Activated T-helper 2 cell treated with anti-CD3 and anti-CD28 coated beads, Interferon-gamma antibody, Interleukin-2, Interleukin-4, amounts not matched to agents 10 μg/mL and 5 μg/mL and 100 μg/mL, durations not matched to agents 14 hours and 24 hours and 36 hours (primary cell): ENCODE measurements at places on chromosomes 6 and 20. TPM values are rescaled to one million over a fixed set of nuclear protein-coding genes. Genes with fewer than 3 reads are reported as not detected.

NCOA6 gene
- 29.1 and 30.9 TPM in 2 replicates for total RNA-seq

OR2B6 gene
- total RNA-seq: not detected in 2 replicates

PHIP gene
- 35.2 TPM in 2 replicates for total RNA-seq

FGD2 gene
- total RNA-seq: 0.64 and 0.87 TPM in 2 replicates

DNA sequence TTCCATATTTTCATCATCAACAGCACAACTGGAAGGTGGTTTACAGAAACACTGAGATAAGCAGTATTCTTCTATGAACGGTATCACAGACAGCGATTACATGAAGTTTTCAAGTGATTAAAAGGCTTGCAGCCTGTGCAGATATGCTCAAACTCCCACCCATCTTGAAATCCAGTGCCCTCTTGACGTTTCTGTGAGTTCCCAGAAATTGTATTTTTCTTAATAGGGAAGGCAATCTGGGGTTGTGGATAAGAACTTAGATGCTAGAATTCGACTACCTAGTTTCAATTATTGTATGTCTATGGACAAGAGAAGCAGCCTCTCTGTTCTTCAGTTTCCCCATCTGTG is 290.3 kb downstream of the ZNF217 start:
- no peak for DNase-seq

DNA sequence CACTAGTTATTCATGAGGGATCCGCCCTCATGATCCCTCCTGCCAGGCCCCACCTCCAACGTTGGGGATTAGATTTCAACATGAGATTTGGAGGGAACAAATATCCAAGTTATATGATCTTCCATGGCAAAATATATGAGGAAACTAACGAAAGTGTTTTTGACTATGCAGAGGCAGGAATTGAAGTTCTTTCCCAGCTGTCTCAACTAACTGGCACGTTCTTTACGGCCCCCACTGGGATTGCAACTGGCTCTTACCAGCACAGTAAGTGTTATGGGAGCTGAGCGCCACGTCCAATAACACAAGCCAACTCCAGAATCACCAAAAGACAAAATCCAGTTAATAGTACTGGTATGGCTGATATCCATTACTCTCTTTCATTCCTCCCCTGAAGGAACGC is 66.6 kb downstream of the ECT2L start:
- no peak for DNase-seq

DNA sequence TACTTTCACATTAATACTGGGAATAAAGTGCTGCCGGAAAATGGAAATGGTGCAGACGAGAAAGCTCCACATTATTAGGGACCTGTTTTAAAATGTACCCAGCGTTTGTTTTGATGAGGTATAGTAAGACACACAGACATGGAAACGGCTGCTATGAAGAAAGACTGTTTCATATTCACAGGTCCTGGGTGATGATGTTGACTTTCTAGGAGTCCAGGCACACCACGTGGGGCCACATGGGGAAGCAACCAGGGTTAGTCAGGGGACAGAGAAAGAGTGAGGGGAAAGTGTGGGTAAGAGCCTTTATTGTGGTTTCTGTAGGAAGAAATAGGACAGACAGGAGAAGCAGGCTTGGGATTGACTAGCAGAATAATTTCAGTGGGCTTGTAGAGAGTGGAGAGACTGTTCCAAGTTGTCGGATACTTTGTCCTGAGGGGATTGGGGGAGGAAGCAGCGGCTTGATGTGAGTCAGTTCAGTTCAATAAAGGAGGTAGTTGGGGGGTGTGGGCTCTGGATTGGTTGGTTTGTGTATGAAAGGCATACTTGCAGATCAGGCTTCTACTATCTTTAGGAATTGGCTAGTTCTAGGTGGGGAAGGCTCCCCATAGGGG is 112.0 kb upstream of the MCHR2 start:
- DNase-seq: no peak

GRCh38 chr6:129206821-129207220 is 323.9 kb downstream of the LAMA2 start:
- no peak for DNase-seq

- DNase-seq: no peak
These were observed 94.4 kb downstream of the FHL5 start for GRCh38 chr6:96657344-96657743.

DNA sequence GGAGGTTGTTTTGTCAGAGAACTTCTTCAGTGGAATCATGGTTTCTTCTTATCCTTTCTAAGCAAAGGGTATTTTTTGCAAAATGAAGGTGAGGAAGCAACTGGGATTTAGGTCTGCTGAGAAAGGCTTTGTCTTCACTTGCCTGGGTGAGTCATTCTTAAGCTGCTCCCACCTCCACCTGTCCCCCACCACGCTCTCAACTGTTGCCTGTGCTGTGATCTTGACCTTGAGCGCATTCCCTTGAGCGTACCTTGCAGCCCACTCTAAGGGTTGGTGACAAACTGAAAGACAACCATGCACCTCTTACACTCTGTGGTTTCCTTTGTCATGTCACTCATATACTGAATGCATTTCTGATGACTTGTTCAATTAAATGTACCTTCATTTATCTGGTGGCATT is 641.1 kb downstream of the RNF144B start:
- DNase-seq: no peak

- DNase-seq: no peak
These were observed 841.4 kb upstream of the MAP3K7 start for GRCh38 chr6:91428296-91428695.

GRCh38 chr6:2124260-2124709 is 121.1 kb downstream of the GMDS start:
- no peak for DNase-seq

DNA sequence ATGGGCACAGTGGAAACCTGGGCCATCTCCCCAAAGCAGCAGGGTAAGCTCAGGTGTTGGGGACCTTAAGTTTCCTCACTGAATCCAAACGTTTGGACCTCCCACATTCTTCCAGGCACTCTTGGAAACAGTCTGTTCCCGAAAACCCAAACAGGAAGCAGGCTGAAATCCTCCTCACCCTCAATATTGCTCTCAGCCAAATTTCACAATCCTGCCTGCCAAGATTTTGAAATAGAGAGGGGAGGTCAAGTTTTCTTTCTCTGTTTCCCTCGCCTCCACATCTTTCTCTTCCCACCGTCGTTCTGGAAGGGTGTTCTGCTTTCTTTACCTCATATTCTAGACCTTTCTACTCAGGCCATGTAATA is 392.0 kb upstream of the SASH1 start:
- DNase-seq: no peak
